ENCODE measurements at places on chromosomes 6 and 20.
A peak's percentile ranks its signal among the peaks of the same experiment; 100 is the strongest.

DNA sequence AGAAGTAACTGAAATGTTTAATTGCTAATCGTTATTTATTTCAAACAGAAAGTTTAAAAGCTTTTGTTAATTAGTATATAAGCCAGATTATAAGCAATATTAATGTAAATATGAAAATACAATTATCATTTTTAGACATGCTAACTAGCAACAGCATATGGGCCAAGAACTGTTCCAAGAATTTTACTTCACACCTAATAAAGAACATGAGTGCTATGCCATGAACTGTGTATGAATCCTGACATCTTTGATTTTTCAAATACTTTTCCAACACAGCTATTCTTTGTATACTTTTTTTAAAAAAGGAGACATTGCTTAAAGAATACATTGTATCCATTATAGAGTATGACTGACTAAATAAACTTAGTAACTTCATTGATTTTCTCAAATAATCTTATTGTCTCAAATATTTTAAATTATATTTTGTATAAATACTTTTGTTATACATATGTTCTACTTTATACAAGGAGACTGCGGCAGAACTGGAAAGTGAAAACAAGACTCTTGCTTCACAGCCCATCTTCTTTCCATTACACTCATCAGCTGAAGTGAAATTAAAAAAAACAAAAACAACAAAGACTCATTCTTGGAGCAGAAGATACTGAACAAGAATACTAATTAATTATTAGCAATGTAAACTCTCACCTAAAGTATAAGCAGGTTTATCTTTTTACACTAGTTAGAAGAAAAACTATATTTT, 89.9 kb downstream of the EPHA7 start:
- DNase-seq = no peak

DNA sequence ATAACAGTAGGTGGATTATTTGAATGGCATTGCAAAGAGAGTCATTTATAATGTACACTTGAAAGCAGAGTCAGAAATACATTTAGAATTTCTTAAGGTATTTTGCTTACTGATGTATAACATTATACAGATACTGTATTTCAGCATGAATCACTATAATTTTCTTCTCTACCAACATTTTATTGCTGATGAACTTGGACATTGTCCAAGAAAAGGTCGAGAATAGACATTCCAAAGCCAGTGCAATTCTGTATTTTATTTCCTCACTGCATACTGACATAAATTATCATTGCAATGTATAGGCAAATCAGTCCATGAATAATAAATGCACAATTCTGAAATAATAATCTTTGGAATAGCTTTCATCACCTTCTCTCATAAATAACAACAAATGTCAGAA, 1420.0 kb upstream of the EYS start:
- DNase-seq = peak; percentile 17

- no peak for DNase-seq
Measured at GRCh38 chr6:104324301-104324700, 535.4 kb downstream of the HACE1 start.

- DNase-seq = no peak
Measured at GRCh38 chr6:44932651-44933091, 395.5 kb upstream of the RUNX2 start.

DNA sequence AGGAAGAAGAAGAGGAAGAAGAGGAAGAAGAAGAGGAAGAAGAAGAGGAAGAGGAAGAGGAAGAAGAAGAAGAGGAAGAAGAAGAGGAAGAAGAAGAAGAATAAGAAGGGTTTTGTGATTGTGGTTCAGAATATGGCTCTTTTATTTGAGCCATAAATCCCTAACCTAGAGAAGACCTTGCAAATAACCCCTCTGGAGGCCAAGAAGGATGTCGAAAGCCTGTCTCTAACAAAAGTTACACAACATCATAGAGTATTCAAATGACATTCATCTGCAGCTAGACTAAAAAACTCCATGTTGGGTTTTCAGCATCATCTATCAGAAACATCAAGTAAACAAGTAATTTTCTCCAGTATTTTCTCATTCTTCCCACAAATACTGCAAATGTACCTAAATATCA, 100.9 kb downstream of the RNASET2 start:
- DNase-seq = no peak

DNA sequence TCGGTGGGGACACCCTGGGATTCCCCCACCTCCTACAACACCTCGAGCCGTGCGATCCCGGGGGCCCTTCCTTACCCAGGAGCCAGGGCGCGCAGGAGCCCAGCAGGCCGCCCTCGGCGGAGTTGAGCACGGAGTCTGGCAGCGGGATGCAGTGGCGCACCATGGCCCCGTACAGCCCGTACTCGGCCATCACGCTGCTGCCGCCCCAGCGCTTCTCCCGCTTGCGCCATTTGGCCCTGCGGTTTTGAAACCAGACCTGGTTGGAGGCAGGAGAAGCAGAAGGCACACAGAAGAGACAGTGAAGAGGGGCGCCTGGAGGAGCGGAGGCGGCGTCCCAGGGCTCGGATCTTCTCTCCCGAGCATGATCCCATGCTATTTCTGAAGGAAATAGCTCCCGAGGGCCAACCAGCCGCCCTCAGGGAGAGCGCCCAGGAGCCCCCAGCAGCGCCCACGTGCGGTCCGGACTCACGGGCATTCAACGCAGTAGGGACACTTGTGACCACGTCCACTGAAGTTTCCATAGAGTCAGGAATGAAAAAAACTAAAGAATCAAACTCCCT, 4.3 kb downstream of the VSX1 start:
- no peak for DNase-seq

- DNase-seq = peak; percentile 25
Measured at GRCh38 chr6:155419161-155419560, 36.5 kb downstream of the NOX3 start.

DNA sequence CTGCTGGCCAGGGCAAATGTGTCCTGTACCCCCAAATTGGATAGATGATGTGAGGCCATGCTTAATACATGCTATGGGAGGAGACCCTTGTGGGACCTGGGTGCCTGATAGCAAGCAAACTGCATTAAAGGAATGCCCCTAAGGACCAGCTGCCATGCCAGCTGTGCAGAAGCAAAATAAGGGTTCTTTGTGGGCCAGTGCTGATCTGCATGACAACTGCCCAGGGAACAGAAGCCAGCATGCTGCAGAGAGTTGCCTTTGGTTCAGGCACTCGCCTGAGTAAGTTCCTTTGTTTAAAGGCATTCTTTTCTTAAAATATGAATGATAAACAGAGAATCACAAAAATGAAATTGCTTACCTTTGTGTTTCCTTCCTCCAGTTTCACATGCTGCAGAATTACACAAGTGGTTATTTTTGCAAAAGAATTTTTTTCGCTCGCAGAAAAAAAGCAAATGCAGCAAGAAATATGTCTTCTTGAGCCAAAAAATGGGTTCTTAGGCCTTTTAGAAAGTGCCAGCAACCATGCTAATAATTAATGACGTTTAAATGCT, 6.9 kb upstream of the SYNDIG1 start:
- DNase-seq = no peak

- DNase-seq = no peak
Measured at GRCh38 chr6:26123675-26123946, 36.4 kb downstream of the HFE start.

DNA sequence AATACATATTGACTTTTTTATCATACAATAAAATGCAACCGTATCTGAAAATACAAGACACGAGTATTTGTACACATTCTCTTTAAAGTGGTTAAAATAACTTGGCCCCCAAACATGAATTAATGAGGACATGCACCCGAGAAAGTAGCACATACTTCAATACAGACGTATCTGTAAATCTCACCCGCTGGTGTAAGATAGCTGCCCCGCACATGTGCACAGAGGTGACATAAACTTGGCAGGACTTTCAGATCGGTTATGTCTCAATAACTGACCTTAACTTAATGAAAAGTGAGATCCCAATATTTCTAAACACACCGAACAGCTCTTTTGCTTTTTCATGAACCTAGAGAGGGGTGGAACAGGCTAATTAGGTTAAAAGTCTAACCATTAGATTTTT, 91.5 kb upstream of the RPS6KA2 start:
- DNase-seq = no peak

GRCh38 chr20:62978561-62978943, 26.0 kb downstream of the SLC17A9 start:
- no peak for DNase-seq

GRCh38 chr20:17029698-17030097, 197.1 kb upstream of the PCSK2 start:
- DNase-seq = no peak

DNA sequence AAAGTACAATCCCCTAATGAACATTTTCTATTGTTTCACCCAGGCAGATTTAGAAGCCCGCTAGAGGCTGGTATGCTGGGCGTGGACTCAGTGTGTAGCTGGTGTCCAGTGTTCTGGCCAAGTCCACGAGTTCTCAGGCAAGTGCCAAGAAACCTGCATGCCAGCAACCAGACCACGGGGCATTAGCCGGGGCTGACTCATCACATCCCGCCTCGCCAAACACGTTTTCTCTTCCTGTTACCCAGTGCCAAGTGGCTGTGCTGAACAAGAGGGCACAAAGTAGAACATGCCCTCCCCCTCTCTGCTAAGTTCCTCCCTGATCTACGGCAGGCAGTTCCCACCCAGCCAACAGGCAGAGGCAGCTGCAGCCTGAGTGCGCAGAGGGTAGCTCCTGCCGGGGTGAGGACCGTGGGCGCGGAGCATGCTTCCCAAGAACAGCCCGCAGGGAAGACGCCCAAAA, 29.6 kb downstream of the RAMACL start:
- no peak for DNase-seq

DNA sequence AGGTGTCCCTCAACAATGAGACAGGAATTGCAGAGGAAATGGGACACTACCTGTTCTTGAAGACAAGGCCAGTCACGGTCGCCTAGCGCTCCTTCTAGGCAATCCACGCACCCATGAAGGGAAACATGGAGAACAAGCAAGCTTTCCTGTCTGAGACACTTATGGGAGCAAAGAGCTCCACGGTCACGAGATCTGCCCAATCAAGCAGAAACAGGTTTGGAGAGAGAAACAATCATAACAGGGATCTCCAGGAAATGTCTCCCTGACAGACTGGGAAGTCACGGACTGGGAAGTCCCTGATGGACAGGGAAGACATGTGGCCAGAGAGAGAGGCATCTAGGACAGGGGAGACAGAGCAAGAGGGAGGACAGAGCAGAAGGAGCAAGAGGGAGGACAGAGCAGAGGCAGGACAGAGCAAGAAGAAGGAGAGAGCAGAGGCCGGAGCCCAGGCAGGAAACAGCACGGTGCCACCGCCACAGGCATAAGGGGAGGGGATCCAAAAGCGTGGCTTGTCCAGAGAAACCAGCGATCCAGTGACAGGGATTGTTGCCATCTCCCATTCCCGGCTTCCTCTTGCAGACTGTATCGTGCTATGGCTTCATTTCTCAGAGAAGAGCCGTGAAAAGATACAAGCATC, 167.8 kb upstream of the ZNF337 start:
- no peak for DNase-seq

GRCh38 chr20:20888266-20888656, 175.8 kb upstream of the RALGAPA2 start:
- DNase-seq = no peak

DNA sequence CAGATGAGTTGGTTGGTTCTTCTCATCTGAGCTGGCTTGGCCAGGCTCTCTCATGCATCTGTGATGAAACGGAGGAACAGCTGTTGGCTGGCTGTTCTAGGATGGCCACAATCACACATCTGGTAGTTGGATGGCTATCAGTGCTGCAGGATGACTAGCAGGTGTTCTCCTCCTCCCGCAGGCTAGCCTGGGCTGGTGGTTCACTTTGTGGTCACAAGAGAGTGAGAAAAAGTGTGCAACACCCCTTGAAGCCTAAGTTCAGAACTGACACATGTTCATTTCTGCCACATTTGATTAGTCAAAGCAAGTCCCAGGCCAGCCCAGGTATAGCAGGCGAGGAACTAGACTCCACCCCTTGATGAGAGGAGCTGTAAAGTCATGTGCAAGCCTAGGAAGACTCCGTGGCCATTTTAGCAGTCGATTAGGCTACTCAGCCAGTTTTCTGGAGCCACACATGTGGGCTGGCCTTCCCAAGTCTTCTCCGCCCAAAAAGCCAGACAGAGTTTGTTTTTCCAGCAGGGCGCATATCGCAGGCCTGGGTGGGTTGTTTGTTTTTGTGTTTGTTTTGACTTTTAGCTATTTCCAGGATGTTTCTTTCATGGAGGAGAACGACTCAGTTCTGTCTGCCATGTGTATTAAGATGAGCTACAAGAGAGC, 120.8 kb downstream of the ISM1 start:
- DNase-seq = no peak

DNA sequence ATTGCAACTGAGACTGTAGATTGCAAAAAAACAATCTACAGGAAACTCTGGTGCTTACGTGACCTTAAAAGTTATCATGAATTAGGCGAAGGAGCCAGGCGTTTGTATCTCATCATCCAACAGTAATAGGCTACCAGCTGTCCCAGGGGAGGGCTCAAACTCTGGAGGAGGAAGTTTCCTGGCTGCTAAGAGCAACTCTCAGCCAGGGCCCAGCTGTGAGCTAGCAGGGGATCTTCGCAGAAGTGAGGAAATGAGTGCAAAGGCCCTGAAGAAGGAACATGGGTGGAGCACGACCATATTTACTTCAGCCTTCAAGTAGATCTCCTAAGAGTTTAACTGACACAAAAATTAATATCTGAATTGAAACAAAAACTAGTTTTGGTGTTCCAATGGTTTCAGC, 686.9 kb upstream of the MAP3K7 start:
- no peak for DNase-seq

GRCh38 chr6:137975188-137975940, 108.3 kb downstream of the TNFAIP3 start:
- no peak for DNase-seq

DNA sequence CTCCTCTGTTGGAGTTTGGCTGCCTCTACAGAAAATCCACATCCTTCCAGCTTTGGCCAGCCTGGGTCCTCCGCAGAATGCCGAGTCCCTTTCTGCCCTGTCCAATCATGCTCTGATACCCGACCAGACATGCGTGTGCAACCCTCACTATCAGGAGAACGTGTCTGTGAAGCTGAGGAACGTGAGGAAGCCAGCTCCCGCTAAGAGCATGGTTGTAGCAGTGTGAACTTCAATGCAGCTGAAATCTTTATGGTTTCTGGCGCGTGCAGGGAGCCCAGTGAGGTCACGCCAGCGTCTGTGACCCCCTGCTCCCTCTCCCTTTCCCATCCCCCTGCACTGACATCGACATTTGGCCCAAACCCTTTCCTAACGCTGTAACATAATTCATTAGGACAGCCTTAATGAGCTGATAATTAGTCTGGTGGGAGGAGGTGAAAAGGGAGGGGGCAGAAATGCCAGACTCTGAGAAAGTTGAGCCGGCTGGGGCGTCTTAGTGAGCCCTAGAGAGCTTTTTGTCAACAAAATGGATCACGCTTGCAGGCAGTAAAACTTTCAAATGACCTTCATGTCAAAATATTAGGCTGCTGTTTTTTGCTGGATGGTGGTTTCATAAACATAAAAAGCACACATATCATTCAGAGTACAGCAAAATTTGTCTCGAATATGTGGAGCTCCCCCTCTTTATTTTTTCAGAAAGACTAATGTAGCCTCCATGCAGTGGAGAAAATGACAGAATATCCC, 423.3 kb downstream of the QKI start:
- no peak for DNase-seq

DNA sequence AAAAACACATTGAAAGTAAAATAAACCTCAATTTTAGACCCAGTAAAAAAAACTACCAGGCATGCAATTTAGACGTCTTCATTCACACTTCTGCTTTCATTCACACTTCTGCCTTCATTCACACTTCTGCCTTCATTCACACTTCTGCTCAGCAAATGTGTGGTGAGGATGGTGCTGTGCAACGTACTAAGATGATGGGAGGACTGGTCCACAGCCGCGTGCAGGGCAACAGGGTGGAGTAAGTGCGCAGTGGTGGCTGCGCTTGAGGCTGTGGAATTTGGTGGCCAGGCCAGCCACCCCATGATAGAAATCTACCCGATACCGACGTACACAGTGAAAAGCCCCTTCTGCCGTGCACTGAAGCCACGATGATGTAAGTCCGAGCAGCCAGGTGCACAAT, 114.3 kb upstream of the CD93 start:
- DNase-seq = no peak

GRCh38 chr6:108952776-108953486, 104.7 kb downstream of the ARMC2 start:
- no peak for DNase-seq
